ENCODE measurements at places on chromosomes 11 and 22.

- no peak for DNase-seq
These were observed 1116.4 kb downstream of the JRKL start for GRCh38 chr11:97506076-97506759.

GRCh38 chr11:67368621-67369020 lies 4.8 kb downstream of the CLCF1 start:
- no peak for DNase-seq

DNA sequence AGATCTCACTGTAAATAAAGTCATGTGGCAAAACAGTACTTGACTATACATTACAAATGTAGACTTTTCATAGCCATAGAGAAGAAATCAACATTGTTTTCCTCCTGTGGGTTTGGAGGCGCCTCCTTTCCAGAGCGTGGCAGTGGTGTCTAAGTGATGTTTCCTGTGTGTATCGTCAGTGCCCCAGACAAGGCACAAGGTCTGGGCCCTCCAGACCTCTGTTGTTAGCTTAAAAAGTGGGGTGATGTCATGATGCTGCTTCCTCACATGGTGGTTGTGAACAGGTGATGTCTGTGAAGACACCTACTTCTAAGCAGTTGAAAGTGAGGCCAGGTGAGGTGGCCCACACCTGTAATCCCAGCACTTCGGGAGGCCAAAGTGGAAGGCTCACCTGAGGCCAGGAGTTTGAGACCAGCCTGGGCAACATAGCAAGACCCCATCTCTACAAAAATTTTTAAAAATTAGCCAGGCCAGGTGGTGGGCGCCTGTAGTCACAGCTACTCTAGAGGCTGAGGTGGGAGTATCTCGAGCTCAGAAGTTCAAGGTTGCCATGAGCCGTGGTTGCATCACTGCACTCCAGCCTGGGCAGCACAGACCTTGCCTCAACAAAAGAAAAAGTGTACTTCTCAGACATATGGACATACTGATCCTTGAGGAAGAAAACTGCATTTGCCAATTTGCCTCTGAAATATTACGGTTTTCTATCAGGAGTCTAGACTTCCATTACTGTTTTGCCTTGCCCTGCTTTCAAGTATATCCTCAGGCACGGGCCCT lies 15.7 kb downstream of the NUP50 start:
- DNase-seq: no peak

DNA sequence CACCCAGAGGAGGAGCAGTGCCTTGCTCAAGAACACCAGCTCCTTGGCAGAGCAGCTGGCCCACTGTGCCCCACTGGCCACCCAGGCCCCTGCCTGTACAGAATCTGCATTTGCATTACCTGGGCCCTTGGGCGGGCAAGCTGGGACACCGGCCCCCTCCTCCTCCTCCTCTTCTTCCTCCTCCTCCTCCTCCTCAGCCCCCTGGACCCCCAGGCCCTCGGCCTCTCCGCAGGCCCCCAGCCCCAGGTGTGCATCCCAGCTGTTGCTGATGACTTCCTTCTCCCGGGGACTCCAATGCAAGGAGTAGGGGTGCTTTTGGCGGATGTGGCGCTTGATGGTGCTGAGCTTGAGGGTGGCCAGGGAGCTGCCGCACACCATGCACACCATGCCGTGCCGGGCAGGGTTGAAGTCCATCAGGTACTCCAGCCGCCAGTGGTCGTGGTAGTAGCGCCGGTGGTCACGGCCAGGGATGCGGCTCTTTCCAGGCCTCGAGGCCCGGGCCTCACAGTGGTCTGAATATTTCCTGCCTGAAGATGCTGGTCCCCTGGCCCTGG lies 2.8 kb downstream of the ZFTA start:
- no peak for DNase-seq

DNA sequence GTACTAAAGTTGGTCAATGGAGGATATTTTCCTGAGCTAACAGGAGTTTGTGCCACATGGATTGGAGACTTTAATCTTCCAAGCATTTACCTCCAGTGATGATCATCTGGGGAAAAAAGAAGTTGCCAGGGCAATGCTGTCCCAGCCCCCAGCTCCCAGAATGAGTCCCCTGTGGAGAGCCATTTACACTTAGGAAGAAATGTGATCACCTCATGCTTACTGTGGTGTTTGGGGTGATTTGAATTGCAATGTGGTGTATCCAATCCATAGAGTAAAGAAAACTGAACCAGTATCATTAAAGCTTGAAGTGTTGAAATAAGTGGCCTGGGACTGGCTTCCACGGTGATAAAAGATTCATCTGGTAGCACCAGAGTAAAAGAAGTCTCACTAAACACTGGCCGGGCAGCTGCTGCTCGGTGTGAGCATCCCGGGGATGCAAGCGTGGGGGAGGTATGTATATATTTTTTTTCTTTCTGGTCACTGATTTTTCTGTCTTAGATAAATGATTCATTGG lies 117.2 kb upstream of the NTM start:
- no peak for DNase-seq

GRCh38 chr11:66136752-66137123 lies 66.7 kb downstream of the PACS1 start:
- DNase-seq: no peak

DNA sequence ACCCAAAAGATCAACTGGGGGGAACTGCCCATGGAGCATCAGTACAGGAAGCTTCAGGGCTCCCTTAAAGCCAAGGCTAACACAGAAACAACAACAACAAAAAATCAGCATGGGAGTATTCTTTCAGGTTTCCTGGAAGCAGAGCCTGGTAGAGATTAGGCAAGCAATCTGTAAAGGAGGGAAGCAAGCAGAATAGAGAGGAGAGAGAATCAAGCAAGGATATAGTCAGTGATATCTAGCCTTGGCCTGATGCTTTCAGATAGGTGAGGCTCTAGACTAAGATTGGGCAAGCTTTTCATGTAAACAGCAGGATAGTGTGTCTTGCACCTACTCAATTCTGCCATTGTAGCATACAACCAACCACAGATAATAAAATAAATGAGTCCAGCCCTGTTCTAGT lies 44.4 kb upstream of the FAT3 start:
- DNase-seq: no peak

DNA sequence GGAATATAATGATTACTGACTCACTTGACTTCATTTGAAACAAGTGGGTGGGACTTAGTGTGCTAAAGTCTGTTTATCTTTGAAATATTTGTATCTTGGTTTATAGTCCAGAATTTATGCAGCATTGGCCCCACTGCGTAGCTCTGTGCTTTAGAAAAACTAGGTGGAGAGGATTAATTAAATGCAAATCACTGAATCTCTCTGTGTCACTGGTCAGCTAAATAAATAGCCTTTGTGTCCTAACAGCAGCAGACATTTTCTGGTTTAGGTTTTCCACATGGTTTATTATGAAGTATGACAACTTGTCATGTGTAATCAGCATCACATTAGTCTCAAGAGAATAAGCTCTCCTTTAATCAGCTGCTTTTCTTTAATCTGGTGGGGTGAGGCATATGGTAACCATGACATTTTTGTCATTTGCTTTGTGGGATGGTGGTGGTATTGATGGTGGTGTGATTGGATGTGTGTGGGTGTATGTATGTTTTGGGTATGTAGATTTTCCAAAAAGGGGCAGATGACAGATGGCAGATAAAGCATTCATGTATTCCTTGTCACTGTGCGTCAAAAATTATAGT lies 33.9 kb downstream of the BCL2L13 start:
- DNase-seq: no peak

All from fibroblast of upper back skin (primary cell).